ENCODE measurements at places on chromosomes 5 and 9.

GRCh38 chr9:6960777-6961176, 203.0 kb downstream of the KDM4C start:
- DNase-seq = no peak

DNA sequence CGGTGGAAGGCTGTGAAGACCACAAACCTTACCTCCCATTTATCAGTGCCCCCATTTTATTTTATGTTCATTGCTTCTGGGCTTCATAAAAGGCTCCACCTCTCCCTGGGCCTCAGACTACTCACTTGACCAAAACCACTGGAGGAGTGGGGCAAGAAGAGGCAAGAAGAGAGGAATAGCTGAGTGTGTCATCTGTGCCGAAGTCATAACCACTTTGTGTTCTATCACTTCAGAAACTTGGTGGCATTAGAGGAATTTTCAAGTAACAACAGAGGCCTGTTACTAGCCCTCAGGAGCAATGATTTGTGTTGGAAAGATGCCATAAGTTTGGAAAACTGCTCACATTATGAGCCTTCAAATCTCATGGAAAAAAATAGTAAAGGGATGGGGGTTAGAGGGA, 88.7 kb upstream of the PIK3R1 start:
- no peak for DNase-seq

DNA sequence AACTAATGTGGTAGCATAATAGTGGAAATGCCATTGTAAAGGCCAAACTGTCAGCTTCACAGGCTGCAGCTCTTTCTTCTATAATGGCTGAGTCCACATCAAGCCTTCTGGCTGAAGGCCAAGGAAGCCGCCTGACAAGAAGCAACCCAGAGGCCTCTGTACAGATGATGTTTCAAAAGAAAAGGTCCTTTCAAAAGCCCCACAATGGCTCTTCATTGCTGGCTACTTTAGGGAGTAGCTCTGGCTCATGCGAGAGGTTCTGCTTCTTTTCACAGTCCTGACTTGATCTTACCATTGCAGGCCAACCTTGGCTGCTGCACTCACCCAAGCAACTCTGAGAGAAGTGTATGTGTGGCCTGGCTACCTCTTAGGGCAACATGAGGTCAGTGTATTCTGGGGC, 54.5 kb upstream of the EQTN start:
- no peak for DNase-seq

DNA sequence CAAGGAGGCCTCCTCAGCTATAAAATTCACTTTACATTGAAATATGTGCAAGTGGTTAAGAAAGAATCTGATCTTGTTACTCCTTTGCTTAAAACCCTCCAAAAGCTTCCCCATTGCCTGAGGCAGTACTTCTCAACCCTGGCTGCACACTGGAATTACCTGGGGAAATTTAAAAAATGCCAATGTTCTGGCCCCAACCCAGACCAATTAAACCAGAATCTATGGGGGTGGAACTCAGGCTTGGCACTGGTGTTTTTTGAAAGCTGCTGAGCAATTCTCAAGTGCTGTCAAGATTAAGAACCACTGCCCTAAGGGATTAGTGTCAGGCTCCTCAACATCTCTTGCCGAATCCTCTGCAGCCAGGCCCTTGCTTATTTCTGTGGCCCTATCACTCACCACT, 269.6 kb downstream of the ELAVL2 start:
- no peak for DNase-seq

- no peak for DNase-seq
Observed at GRCh38 chr5:143059976-143060765, 290.0 kb downstream of the ARHGAP26 start.

GRCh38 chr5:73039082-73039481, 81.3 kb upstream of the TMEM171 start:
- no peak for DNase-seq

DNA sequence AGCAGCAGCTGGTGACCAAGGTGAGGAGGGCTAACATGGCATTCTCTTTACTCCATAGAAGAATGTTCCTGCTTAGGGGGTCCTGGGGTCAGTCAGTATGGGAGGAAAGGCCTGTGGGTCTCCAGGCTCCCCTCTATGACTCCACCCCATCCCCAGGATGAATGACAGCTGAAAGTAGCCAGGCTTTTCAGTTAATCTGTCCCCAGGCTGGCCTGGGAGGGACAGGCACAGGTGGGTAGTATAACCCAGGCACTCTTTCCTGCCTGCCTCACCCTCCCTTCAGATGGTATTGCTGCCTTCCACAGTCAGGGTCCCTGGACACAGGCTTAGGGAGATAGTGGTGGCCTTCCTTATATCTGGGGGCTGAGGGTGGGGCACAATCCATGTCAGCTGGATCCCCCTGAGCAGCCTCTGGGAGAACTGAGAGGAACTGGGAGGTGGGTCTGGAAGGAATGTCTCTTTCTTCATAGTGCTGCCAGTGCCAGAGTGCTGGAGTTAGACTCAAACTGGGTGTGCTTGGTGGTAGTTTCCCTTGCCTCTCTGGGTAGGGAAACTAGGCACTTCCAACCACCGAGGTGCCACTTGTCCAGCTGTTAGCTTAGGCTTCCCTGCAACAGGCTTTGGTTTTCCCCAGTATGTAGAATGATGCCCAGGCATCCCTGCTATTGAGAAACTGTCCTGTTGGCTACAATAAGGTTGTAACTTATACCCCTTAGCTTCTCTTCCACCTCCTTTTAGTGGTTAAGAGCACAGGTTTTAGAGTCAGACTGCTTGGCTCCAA, 27.8 kb downstream of the LARP1 start:
- no peak for DNase-seq

- no peak for DNase-seq
Observed at GRCh38 chr5:166270712-166271111, 2020.7 kb upstream of the WWC1 start.

- DNase-seq = no peak
Observed at GRCh38 chr5:5505815-5506214, 83.3 kb downstream of the ICE1 start.

- no peak for DNase-seq
Observed at GRCh38 chr9:126652140-126652582, 38.4 kb downstream of the LMX1B start.

- DNase-seq = no peak
Observed at GRCh38 chr9:4397917-4398316, 92.4 kb upstream of the SLC1A1 start.

GRCh38 chr5:147855774-147856069, 22.8 kb upstream of the SCGB3A2 start:
- DNase-seq = no peak
